Pons (tissue), 1 donor: ENCODE measurements at places on chromosomes 1 and 21.

GRCh38 chr1:29700491-29700890 lies 464.2 kb downstream of the PTPRU start:
- no peak for DNase-seq

- no peak for DNase-seq
These were observed 37.7 kb downstream of the CEP170 start for GRCh38 chr1:243217349-243217748.

- no peak for DNase-seq
These were observed 393.8 kb downstream of the NTNG1 start for GRCh38 chr1:107534632-107535031.

- no peak for DNase-seq
These were observed 12.2 kb upstream of the PPIH start for GRCh38 chr1:42646056-42646455.

- peak; percentile 86 for DNase-seq
These were observed 127.2 kb downstream of the IGSF21 start for GRCh38 chr1:18234790-18235242.

GRCh38 chr1:13586001-13586400 lies 2.4 kb downstream of the PDPN start:
- DNase-seq, result no peak

GRCh38 chr1:163265547-163265946 lies 56.2 kb upstream of the NUF2 start:
- DNase-seq, result no peak

GRCh38 chr1:41608211-41608610 lies 123.7 kb upstream of the EDN2 start:
- no peak for DNase-seq

- DNase-seq, result no peak
These were observed 48.9 kb downstream of the TMEM53 start for GRCh38 chr1:44625348-44625747.

- no peak for DNase-seq
These were observed 78.4 kb upstream of the ERRFI1 start for GRCh38 chr1:8104278-8105236.

DNA sequence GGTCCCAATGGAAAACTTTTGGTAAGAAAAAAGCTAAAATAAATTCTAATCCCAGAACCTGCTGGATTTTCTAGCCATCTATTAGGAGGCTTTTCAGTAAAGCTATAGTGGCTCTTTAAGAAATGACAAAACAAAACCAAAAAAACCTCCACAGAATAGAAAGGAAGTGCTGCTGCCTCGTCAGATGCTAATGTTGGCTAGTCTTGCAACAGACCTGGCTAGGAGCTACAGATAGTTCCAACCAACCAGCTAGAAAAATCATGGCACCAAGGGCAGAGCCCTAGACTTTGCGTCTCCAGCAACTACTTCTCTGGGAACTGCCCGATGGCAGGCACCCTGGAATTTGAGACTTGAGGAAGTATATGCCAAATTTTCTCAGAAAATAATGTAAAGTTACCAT lies 7.6 kb downstream of the CD101 start:
- DNase-seq, result no peak

GRCh38 chr1:160162931-160163330 lies 11.5 kb downstream of the ATP1A4 start:
- DNase-seq, result peak; percentile 54

DNA sequence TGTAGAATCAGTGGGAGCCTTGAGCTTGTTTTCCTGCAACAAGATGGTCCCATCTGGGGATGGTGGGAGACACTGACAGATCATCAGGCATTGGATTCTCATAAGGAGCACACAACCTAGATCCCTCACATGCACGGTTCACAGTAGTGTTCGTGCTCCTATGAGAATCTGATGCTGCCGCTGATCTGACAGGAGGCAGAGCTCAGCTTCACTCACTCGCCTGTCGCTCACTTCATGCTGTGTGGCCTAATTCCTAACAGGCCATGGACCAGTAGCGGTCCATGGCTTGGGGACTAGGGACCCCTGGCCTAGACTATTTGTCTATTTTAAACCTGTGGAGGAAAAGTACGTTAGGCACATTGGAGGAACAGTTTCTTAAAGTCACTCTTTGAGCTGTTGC lies 140.0 kb downstream of the EDEM3 start:
- DNase-seq, result no peak

GRCh38 chr1:233424779-233425178 lies 97.3 kb downstream of the MAP3K21 start:
- DNase-seq, result no peak

DNA sequence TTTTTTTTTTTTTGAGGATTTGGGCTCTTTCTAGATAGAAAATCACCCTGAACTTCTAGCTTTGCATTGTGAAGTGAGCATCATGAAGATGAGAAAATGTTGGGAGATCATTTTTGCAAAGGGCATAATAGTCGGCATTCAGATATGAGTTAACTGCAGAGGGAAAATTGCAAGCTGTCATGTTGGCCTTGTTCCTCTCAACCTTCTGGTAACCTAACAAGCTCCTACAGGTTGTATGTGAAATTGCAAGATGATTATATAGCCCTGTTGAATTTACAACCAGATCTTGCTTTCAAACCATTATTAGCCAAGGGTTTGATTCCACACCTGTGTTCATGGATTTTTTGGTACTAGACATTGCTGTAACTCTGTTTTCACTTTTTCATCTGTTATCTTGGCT lies 2.2 kb downstream of the ELOA start:
- no peak for DNase-seq
